ENCODE measurements at places on chromosomes 6 and 20.
A peak's percentile ranks its signal among the peaks of the same experiment; 100 is the strongest.

GRCh38 chr20:56004007-56004406 lies 1.3 kb downstream of the CBLN4 start:
- no peak for DNase-seq

- peak; percentile 54 for DNase-seq
Observed at GRCh38 chr20:51372176-51372803, 170.2 kb downstream of the NFATC2 start.

GRCh38 chr6:98583506-98583905 lies 250.9 kb upstream of the POU3F2 start:
- DNase-seq, result no peak

GRCh38 chr20:52837378-52837777 lies 134.8 kb upstream of the TSHZ2 start:
- DNase-seq, result no peak

DNA sequence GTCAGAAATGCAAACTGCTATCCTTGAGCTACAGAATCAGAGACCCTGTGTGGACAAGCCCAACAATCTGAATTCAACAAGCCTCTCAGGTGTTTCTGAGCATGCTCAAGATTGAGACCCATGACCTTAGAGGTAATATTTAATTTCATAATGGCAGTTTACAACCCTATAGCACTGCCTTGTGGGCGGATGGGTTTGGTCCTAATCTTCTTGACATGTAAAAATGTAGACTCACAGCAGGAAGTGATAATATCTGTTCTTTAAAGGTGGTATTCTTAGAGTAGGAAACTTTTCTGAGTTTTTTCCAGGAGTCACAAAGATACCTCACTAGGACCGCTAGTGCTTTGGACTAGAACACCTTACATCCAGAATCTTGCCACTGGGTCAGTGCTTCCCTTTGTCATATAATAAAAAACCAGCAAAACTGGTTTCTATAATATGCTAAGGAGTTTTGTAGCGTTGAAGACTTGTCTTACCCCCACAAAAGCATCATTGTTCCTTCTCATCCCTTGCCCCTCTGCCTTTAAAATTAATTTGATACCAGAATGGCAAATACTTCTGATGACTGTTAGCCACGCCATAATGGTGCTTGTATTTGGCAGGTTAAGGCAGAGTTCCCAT lies 52.6 kb downstream of the E2F3 start:
- DNase-seq, result peak; percentile 30

DNA sequence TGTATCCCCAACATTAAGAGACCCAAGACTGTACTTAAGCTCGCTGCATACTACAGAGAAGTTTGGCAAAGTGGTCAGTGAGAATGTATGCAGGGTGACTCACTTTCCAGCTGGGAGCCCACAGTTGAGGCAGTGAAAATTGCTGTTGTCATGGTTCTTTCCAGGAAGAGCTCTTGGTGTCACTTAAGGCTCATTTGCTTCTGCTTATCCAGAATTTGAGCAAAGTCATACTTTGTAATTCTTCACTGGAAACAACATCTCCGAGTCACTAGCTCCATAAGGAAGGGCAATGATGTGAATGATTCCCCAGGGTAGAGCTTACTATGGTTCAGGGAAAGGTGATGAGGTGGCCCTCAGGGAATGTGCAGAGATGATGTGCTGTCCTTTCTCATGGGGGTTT lies 65.4 kb upstream of the FBXL4 start:
- no peak for DNase-seq

DNA sequence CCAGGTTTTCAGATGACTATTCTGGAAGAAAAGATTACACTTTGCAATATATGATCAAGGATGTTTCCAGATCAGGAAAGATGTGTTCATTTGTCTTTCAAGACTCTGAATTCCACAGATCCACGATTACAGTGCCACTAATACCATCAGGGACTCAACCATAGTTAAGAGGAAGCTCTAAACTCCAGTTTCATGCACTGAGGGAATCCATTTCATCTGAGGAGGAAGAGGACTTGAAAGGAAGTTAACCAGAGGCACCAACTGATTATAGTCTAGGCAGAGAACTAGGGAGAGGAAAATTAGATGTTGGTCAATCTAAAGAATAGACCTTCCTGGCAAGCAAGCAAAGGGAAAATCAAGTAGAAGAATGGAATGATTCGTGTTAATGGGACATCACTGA lies 218.3 kb upstream of the PRDM1 start:
- DNase-seq, result no peak

- DNase-seq, result no peak
Observed at GRCh38 chr6:90890683-90891330, 303.9 kb upstream of the MAP3K7 start.

- no peak for DNase-seq
Observed at GRCh38 chr20:39222101-39222500, 260.0 kb downstream of the DHX35 start.

GRCh38 chr6:127013865-127014264 lies 104.6 kb upstream of the RSPO3 start:
- no peak for DNase-seq

- no peak for DNase-seq
Observed at GRCh38 chr6:64717281-64717680, 989.7 kb downstream of the EYS start.

DNA sequence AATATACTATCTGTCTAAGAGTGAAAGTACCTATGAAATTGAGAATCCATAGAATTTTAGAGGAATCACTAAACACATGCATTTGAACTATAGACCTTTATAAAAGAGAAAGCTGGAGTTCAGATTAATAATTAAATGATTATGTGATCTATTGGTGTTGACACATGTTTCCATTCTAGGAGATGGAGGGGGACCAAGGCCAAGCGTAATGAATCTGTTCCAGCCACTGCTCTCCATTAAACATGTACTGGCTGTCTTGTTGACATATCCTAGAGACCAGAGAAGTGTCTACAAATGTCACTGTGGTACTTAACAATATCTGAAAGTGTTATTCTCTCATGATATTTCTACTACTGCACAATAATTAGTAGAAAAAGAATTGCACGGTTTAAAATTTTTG lies 432.4 kb downstream of the BMP2 start:
- DNase-seq, result no peak

DNA sequence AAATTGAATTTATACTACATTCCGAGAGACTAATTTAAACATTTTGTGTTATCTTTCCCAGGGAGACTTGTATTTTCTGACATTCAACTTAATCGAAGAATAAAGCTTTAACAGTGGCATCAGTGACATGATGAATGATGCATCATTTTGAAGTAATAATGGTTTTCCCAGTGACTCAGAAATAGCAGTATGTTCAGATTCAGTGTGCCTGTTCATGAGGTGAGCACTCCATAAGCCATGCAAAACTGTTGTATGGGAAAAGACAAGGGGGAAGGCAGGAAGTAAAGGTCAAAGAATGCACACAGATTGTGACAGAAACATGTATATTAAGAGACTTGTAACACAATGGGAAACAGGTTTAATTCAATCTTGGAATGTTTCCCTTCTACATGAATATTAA lies 1348.2 kb upstream of the GJE1 start:
- DNase-seq, result no peak

DNA sequence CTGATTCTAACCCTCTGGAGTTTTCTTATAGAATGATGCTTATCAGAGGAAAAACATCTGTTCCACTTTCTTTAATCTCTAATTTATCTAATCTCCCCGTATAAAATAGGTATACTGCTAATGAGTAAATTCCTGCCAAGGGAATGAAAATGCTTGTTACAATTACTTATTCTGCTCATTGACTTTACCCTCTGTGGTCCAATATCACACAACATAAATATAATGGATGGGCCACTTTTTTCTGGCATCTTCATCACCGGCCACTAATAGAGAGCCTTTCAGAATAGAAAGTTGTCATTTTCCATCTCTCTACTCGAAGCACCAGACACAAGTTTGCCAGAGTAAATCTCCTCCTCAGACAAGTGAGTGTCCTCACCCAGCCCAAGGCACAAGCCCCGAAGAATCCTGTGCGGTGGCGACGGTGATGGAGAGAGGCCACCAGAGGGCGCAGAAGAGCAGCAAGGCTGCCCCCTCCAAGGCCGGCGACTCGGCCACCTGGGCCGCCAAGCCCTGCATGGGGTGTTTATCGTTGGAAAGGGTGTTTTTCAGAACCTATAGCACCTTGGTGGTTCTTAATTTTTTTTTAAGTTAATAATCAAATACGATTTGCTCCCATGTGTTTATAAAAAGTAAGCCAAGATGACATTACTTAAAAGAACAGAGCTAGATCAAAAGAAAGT lies 212.9 kb upstream of the ARID1B start:
- DNase-seq, result peak; percentile 59

- DNase-seq, result no peak
Observed at GRCh38 chr6:34147906-34148630, 2.2 kb upstream of the GRM4 start.

DNA sequence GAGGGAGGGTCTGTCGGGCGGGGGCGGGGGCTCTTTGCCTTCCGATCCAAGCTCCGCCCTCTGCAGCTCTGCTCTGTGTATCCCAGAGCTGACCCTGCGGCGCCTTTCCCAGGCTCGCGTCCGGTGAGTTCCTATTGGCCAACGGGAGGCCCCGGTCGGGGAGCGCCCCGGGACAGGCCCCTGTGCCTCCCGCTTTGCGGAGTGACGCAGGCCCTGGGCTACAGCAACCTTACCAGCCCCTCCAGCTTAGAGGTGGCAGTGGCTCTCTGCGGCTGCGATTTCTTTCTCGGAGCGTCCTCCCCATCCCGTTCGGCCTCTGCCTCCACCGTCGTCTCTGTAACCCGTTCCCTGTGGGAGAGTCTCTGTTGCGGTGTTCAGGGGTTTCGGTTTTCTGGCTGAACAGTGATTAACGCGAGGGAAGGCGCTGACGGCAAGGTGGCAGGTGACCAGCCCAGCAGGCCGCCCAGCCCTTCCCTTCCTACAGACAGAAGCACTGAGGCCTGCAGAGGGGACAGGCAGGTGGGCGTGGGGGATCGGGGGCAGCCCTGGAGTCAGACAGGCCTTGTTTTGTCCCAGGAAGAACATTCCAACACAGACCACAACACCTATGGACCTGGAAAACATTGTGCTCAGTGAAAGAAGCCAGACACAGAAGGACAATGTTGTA lies 18.1 kb upstream of the CEBPB start:
- no peak for DNase-seq

GRCh38 chr6:8831366-8832152 lies 396.2 kb upstream of the SLC35B3 start:
- no peak for DNase-seq

GRCh38 chr6:159804504-159804903 lies 4.4 kb downstream of the PNLDC1 start:
- DNase-seq, result no peak

DNA sequence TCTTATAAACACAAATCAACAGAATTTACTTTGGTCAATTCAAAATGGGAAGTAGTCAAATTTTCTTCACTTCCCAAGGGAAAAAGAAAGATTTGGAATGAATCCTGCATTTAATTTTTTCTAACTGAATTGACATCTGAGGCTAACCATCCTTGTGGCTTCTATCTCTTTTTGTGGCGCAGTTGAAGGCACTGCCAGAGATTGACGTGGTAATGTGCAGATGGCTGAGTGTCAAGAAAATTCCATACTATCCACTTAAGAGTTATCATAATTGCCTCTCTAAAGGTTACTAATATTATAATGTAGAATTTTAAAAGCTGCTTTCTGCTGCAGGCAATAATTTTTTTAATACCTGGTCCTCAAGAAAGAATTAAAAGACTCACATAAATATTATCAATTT lies 162.3 kb downstream of the KLHL32 start:
- no peak for DNase-seq

DNA sequence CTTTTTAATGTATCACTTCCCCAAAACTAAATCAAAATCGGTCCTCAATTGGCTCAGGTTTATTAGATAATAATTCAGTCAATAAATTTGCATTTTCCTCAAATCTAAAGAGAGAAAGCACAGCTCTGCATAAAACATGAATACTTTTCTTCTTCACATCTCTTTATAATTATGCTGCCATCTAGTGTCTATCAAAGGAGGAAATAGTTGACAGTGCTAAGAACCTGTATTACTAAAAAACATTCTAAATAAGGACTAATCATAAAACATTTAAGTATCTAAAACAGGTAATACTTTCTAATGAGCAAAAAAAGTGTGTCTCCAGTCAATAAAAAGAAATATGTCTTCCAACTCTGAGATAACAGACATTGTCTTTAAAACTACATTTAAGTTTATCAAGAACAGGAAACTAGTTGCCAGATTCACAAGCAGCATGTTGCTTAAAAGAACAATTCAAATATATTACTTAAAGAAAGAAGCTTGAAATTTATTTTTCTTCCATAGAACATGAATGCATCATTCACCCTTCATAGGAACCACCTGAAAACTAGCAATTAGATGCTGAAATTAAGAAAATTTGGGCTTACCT lies 56.5 kb upstream of the DST start:
- DNase-seq, result no peak

- DNase-seq, result no peak
Observed at GRCh38 chr20:49987868-49988690, 5.3 kb downstream of the SNAI1 start.

- no peak for DNase-seq
Observed at GRCh38 chr6:53240761-53241160, 92.1 kb upstream of the GCM1 start.

- no peak for DNase-seq
Observed at GRCh38 chr20:50412499-50412898, 97.7 kb upstream of the PTPN1 start.

GRCh38 chr6:158761746-158762145 lies 57.4 kb downstream of the EZR start:
- DNase-seq, result no peak

DNA sequence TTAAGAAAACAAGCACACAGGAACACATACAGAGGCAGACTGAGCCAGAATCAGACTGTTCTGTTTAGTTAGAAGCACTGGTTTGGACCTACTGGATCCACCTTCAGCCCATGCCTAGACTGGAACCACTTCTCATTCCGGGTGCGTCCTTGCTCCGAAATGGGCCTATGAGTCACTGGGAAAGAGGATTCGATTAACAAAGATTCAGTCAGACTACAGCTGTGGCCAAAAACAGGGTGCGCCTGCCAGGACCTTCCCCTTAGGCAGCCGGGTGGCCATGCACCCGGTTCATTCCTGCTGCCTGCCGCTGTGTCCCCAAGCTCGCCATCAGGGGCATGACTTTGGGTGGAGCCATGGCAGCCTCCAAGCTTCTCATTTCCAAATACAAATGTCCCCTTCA lies 14.5 kb upstream of the KCNK5 start:
- no peak for DNase-seq

- DNase-seq, result no peak
Observed at GRCh38 chr20:10721137-10721896, 47.5 kb upstream of the JAG1 start.

DNA sequence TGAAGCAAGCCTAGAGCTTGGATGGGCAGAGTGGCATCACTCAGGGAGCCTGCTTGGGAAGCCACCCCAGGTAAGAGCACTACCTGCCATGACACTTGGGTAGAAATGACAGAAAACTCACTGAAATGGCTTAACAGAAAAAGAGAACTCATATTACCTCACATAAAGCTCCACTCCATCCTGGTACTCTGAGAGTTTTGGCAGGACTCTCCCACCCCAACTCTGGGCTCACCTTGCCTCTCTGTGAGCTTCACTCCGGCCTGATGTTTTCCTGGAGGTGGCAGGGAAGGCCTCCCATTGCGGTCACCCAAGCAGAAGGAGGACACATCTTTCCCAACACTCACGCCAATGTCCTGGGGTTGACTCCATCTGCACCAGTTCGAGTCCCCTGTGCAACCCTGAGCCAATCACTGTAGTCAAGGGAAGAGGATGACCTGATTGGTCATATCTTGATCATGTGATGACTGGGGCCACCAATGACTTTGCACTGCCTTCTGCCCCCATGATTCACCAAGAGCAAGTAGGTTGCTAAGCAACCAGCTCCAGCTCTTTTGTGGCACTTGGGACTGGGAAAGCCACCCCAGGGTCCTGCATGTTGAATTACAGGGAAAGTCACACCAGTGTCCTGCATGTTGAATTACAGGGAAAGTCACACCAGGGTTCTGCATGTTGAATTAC lies 446.1 kb upstream of the SULF2 start:
- no peak for DNase-seq

- no peak for DNase-seq
Observed at GRCh38 chr6:12174878-12175277, 115.3 kb upstream of the EDN1 start.
